Caudate nucleus (tissue), 63 donors: ENCODE measurements at places on chromosomes 16 and 17.

DNA sequence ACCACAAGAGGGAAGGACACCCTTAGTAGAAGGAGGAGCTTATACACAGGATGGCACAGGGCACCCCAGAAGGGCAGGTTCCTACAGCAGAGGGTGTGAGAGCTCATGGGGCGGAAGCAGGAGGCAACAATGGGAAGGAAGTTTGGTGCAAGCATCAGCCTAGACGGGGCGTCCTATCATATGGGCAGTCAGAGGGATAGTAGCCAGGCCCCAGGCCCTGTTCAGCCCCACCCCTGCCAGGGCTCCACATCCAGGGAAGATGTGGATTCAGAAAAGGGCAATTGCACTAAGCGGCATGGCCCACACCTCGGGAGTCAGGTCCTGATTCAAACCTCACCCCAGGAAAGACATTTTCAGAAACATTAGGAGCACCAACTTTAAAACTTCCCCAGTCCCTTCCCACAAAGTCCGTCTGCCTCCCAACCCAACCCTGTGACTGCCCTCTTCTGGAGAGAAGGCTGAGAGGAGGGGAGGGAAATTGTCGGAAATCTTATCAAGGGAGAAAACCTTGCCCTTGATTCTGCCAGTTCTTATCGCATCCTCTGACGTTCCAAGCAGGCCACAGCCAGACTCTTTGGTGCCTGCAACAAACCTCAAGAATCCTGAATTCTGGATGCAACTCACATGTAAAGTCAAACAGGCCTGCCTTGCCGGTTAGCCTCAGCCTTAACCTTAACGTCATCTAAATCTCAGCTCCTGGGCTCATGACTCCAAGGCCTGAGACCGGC, 198.8 kb upstream of the CDH5 start:
- DNase-seq = no peak

GRCh38 chr17:81537343-81537855, 9.2 kb downstream of the FSCN2 start:
- DNase-seq = no peak

DNA sequence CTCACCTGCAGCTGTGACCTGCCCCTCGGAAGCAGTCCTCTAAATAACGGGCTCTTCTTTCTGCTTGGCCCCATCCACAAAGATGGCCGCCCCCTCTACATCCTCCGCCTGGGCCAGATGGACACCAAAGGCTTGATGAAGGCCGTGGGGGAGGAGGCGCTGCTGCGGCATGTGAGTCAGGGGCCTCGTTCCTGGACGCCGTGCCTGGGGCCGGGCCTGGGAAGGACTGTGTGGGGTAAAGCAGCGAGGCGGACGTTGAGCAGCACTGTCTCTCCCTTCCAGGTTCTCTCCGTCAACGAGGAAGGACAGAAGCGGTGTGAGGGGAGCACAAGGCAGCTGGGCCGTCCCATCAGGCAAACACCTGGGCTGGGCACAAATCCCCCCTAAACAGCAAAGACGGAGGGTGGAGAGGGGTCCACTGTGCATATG, 33.1 kb downstream of the NAGPA start:
- no peak for DNase-seq

DNA sequence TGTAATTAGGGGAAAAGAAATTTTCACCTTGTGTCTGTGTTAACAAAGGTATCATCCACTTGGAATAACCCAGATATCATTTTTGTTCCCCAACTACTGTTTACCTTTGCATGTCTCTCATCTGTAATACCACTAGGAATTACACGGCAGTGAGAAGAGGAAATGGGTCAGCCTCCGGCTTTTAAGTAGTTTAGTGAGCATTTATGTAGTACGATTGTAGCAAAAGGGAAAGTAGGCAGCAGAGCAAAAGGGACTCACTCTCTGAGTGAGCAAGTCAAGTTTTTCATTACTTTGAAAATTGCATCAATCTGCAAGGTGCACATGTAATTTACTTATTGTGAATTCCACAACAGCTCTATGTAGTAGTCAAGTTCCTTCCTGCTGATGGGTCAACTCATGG, 11.2 kb downstream of the PHF12 start:
- no peak for DNase-seq

- no peak for DNase-seq
Observed at GRCh38 chr16:85546585-85547447, 66.3 kb upstream of the GSE1 start.
